Trophoblast cell (in vitro differentiated cells and primary cell): ENCODE measurements at places on chromosomes 4 and X.

DNA sequence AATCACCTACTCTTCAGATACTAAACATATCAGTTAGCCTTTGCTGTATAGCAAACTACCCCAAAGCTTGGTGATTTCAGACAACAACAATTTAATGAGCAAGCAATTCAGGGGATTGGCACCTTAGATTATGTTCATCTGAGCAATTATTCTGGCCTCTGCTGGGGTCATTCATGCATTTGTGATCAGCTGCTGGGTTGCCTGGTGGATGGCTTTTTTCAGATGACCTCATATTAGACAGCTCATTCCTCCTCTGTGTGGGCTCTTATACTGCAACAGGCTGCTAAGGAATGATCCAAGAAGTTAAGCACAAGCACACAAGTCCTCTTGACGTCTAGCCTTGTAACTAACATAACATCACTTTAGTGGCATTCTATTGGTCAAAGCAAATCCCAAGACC is 153.0 kb upstream of the PPP1R2C start:
- H3K4me1 ChIP-seq: no peaks in the 10 kb centered on the region
- no peaks in the 10 kb centered on the region for H3K27me3 ChIP-seq
- H3K27ac ChIP-seq: no peak overlapping the region
- H3K4me3 ChIP-seq: no peak overlapping the region
- no peak for DNase-seq
- H3K36me3 ChIP-seq: no peaks in the 10 kb centered on the region

DNA sequence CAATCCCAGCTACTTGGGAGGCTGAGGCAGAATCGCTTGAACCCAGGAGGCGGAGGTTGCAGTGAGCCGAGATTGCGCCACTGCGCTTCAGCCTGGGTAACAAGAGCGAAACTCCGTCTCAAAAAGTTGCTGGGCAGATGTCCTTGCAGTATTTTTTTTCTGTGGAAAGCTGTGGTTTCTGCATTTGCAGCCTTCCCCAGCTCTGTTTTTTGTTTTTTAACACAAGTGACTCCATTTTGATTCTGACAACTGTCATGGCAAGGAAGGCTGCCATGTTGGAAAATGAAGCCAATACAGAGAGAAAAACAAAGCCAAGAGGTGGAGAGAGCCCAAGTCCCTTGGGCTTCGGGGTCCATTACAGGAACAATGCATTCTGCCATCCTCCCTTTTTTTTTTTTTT is 11.7 kb upstream of the SLC10A3 start:
- H3K36me3 ChIP-seq: peaks cover 11% of the 10 kb centered on the region
- no peak overlapping the region for H3K4me3 ChIP-seq
- DNase-seq: no peak
- peaks cover 12% of the 10 kb centered on the region for H3K4me1 ChIP-seq
- no peak overlapping the region for H3K27ac ChIP-seq

GRCh38 chr4:48931459-48931858 is 24.9 kb upstream of the OCIAD2 start:
- H3K36me3 ChIP-seq: no peaks in the 10 kb centered on the region
- H3K4me3 ChIP-seq: no peak overlapping the region
- DNase-seq: peak; percentile 69
- H3K4me1 ChIP-seq: no peaks in the 10 kb centered on the region
- H3K27me3 ChIP-seq: no peaks in the 10 kb centered on the region
- no peak overlapping the region for H3K27ac ChIP-seq

DNA sequence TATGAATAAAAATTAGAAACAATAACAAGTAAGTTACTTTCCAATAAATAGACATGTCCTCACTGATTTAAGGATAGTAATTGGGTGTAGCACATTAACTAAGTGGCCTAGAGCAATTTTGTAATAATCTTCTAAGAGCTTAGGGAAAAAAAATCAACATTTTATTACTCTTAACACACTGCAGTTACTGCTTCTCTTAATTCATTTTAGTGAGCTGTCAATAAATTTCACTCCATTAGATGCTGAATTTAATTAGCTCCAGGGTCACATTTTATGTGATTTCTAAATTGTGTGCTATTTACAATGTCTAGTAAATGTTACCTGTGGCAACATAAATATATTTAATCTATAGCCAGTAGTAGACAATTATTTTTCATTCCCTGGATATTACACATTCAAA is 612.0 kb downstream of the C4orf33 start:
- no peak for DNase-seq
- no peaks in the 10 kb centered on the region for H3K4me1 ChIP-seq

DNA sequence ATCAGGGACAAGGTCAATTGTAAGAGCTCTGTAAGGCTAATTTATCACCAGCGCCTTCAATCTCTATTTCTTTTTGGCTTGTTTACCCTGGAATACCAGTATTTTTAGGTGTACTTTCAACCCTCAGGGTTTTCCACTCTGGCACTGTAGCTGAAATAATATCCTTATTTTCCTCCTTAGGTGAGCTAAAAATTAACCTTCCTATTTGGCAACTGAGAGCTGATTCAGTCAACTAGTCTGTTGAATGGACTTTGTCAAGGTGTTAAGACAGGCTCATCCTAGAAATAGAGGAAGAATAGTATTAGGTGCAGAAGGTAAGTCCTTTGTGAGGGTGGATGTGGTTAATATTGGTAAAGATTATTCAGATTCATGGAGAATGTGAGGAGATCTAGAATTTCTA is 101.3 kb upstream of the BANK1 start:
- H3K36me3 ChIP-seq: no peaks in the 10 kb centered on the region
- no peaks in the 10 kb centered on the region for H3K4me1 ChIP-seq
- no peaks in the 10 kb centered on the region for H3K27me3 ChIP-seq
- no peak overlapping the region for H3K27ac ChIP-seq
- H3K4me3 ChIP-seq: no peak overlapping the region

DNA sequence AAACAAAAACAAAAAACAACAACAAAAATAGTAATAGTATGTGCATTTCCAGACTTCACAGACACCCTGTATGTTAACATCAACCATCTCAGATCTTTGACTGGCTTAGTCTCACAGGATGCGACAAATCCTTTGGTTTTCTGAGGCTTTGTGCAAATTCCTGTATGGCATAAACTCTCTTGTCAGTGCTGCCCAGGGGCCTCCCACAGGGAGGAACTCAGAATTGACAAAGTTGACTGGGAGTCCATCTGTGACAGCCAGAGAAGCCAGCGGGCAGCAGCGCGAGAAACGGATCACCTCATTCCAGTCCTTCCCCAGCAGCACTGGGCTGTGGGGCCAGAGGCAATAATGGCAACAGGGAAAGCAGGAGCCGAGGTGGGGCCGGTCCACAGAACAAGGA is 19.1 kb upstream of the DDX3X start:
- DNase-seq: no peak
- no peaks in the 10 kb centered on the region for H3K36me3 ChIP-seq
- no peak overlapping the region for H3K4me3 ChIP-seq
- no peaks in the 10 kb centered on the region for H3K27me3 ChIP-seq
